ENCODE measurements at places on chromosomes 7 and 10.

DNA sequence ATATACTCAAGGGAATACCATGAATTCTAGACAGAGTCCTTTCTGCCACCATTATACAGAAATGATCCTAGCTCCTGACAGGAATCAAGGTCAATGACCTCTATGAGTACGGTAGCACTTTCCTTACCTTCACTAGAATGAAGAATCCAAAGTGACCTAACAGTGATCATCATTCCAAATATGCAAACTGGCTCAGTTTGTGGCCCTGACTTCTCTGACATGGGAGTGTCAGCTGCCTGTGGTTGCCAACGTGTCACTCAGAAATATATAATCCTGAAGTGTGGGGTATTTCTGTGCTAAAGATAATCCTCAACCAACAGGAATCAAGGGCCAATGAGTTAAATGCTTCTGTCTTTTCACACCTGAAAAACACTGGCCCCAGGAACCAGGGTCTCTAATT, 45.7 kb downstream of the COPG2 start:
- no peak for DNase-seq

- DNase-seq: no peak
Observed at GRCh38 chr7:20971219-20971618, 184.5 kb upstream of the SP8 start.

DNA sequence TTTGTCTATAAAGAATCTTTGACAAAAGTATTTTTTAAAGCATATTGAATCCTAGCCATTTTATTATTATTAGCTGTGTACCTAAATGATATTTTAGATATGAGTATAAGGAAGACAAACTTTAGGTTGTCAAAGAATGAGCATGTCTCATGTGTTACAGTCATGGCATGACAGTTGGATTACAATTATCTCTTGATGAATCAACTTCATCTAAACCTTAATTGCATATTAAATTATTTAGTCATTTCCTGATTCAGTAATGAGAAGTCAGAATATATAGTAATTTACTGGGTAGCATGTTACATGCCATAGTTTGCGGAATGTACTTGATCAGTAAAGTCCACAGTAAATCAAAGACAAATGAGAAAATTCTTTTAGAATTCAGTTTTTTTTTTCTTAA, 59.2 kb downstream of the MAPK8 start:
- DNase-seq: no peak

DNA sequence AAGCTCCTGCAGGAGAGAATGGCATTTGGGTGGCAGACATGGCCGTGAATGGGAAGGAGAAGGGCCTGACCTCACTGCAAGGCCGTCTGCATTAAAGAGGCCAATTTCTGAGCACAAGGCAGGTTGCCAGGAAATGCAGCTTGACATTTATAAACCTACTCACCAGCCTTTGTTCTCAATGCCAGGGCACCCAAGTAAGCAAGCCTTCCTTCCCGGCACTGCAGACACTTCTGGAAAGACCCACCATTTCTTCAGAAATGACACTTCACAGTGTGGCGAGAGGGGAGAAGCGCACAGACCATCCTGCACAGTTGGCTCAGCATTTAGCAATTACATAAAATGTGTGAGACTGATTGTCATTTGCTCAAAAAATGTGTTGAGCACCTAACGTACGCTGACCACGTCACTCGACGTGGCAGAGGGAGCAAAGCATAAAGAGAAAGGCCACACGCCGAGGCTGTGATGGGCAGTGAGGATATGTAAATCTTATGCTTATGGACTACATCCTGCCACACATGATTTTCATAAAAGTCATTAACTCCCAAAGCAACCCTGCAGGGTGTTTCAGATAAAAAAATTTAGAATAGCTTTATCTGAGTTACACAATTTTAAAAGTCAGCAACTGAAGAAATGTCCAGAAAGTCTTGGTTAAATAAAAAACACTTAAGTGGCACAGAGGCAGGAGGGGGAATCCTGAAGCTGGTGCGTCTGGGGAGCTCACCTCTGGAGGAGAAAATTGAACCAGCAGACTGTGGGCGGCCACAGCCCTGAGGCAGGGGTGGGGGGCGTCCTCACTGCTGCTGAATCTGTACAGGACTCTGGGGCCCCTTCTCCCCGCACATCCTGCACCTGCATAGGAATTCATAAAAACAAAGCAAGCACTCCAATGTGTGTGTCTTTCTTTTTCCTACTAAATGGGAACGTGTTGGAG, 543.8 kb downstream of the PTPRN2 start:
- no peak for DNase-seq

DNA sequence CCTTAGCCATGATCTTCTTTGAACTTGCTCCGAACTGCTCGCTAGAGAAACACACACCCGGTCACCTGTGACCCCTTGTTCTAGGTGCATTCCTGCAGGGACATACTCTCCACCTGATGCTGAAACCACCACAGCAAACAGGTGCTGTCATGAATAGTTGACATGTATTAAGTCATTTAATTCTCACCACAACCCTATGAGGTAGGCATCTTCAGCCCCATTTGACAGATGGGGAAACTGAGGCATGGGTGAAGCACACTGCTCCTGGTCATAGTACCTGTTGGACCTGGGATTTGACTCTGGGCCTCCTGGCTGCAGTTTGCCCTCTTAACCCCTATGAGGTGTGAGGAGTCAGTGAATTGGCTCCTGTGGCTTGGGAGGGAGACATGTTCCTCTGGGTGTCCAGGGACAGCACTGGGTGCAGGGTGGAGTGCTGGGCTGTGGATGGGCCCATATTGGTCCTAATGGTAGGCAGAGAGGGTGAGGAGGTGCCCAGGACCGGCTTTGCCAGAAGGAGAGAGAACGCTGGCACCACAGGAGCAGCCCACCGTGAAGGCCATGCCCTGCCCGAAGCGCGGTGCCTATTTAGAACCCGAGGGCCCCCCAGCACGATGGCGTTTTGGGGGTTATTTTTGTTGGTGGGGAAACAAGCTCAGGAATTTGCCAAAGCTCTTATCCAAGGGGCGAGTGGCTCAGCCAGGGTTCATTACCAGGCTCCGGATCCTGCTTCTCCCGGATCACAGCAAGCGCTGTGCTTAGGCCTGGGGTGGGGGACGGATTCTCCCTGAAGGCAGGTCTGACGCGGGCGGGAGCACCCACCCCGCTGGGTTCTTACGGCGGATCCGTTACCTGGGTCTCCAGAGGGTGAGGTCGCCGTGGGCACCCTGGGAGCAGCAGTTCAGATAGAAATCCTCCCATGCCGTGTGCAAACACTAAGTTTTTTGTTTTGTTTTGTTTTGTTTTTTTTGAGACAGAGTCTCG, 52.3 kb downstream of the GLRX3 start:
- DNase-seq: no peak

- DNase-seq: no peak
Observed at GRCh38 chr7:2404714-2405119, 1.3 kb downstream of the CHST12 start.

All from renal cortex interstitium (tissue), 15 donors.